ENCODE measurements at places on chromosomes 16 and 17.

DNA sequence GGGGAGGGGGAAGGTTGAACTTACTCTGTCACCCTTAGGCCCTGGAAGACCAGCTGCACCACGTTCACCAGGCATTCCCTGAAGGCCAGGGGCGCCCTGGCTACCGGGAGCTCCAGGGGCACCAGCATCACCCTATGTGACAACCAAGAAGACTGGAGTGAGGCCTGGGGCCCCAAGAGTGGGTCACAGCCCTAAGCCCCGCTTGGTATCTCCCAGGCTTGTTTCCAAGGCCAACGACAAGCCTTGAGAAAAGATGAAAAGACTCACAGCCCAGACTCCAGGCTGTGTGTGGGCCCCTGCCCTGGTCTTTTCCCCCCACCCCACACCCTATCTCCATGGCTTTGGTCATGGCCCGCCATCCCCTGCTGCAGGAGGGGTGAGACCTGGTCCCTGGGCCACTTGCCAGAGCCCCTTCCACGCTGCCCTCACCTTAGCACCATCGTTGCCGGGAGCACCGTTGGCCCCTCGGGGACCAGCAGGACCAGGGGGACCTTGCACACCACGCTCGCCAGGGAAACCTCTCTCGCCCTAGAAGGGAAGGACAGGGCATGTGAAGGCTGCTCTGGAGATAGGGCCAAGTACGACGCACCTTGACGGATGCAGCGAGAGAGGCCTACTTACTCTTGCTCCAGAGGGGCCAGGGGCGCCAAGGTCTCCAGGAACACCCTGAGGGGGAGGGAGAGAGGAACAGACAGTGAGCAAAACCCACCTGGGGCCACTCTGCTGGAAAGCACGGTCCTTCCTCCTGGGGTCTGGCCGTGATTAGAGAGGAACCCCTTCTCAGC, 9.9 kb downstream of the COL1A1 start:
- DNase-seq, result no peak

- DNase-seq, result no peak
Measured at GRCh38 chr17:3378321-3378720, 7.8 kb downstream of the OR3A2 start.

- DNase-seq, result peak; percentile 42
Measured at GRCh38 chr16:31333686-31334649, 21.0 kb upstream of the ITGAX start.

GRCh38 chr16:25264597-25264996, 7.0 kb upstream of the ZKSCAN2 start:
- peak; percentile 20 for DNase-seq

- DNase-seq, result no peak
Measured at GRCh38 chr16:10558746-10559641, 21.4 kb downstream of the EMP2 start.

- no peak for DNase-seq
Measured at GRCh38 chr17:45958307-45958706, 40.7 kb upstream of the STH start.

- no peak for DNase-seq
Measured at GRCh38 chr16:89507214-89507833, 879 bp upstream of the SPG7 start.

DNA sequence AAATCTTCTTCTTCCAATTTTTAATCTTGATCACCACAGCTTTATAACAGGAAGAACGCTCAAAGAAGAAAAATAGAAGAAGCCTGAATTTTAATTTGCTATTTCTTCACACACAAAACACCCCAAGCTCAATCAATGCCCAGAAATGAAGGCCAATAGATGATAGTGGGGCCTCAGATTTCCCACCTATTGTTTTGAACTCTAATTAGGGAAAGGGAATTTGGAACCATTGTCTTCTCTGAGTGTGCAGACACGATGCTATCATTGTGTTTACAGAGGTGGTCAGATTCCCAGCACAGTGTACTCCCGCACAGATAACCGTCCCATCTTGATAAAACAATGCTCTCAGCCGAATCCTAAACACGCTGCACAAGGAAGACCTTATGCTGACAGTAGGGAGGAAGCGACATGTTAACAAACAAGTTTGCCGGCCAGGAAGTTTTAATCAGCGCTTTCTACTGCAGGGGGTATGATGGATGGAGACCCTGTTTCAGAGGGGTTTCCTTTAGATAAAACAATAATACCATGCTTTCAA, 684.7 kb downstream of the MAF start:
- DNase-seq, result no peak

DNA sequence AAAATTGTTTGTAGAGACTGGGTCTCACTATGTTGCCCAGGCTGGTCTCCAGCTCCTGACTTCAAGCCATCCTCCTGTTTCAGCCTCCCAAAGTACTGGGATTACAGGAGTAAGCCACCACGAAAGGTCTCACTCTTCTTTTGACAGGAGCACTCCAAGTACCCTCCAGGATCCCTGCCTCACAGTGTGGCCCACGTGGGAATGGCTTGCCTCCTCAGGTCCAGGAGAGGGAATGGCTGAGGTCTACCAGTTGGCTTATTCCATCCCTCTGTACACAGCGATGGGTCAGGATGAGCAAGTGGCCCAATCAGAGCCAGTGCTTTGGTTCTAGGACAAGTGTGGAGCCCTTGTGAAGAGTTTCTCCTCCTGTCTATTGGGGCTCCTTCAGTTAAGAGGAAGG, 73.7 kb upstream of the ZNF423 start:
- no peak for DNase-seq

DNA sequence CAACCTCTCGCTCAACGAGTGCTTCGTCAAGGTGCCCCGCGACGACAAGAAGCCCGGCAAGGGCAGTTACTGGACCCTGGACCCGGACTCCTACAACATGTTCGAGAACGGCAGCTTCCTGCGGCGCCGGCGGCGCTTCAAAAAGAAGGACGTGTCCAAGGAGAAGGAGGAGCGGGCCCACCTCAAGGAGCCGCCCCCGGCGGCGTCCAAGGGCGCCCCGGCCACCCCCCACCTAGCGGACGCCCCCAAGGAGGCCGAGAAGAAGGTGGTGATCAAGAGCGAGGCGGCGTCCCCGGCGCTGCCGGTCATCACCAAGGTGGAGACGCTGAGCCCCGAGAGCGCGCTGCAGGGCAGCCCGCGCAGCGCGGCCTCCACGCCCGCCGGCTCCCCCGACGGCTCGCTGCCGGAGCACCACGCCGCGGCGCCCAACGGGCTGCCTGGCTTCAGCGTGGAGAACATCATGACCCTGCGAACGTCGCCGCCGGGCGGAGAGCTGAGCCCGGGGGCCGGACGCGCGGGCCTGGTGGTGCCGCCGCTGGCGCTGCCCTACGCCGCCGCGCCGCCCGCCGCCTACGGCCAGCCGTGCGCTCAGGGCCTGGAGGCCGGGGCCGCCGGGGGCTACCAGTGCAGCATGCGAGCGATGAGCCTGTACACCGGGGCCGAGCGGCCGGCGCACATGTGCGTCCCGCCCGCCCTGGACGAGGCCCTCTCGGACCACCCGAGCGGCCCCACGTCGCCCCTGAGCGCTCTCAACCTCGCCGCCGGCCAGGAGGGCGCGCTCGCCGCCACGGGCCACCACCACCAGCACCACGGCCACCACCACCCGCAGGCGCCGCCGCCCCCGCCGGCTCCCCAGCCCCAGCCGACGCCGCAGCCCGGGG, 1.3 kb downstream of the FOXC2 start:
- peak; percentile 39 for DNase-seq

DNA sequence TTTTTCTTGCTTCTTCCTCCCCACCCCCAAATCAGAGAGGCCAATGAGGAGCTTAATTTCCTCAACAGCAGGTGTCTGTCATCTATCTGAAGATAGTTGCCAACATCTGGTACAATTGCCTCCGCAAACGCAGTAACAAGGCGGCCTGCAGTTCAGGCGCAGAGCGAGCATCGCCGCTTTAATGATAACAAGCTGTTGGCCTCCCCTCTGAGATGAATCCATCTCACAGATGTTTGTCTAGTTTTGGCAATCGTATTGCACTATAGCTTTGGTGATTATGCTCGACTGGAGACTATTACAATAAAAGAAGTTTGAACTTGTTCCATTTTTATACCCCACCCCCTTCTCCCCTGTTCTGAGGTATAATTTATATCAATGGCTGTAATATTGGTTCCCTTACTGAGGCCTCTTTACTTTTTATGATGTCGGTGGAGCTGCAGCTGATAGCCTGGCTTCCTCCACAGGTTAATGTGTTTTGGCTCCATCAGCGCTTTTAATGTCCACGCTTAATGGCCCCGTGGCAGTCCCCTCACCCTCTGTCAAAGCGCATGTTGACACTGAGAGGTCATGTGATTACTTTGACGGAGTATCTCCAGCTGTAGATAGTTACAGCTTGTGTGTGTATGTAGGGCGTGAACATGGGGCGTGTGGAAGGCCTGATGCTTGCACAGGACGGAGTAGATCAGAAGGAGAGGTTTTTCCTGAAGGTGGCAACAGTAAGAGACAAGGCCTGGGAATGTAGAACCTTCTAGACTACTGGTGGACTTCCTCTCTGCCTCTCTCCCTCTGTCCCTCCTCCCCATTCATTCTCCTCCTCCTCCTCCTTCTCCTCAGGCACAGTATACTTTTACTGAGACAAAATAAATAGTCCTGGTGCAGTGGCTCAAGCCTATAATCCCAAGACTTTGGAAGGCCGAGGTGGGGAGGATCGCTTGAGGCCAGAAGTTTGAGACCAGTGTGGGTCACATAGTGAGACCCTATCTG, 164.7 kb downstream of the MSI2 start:
- no peak for DNase-seq

DNA sequence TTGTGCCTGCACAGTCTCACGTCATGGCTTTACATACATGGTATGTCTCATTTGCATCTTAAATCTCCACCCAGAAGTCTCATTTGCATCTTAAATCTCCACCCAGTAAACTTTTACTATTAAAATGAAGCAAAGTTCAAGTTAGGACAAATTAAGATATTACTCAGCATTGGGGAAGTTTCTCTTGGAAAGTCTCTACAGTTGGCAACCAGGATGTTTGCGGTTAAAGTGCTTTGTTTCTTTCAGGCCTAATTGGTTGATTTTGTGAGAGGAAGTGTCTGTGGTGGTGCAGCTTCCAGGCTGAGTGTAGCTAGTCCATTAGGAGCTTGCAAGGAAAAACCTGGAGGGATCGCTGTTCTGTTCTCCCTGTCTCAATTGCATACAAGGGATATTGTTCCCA, 1373.3 kb upstream of the GOT2 start:
- peak; percentile 63 for DNase-seq

DNA sequence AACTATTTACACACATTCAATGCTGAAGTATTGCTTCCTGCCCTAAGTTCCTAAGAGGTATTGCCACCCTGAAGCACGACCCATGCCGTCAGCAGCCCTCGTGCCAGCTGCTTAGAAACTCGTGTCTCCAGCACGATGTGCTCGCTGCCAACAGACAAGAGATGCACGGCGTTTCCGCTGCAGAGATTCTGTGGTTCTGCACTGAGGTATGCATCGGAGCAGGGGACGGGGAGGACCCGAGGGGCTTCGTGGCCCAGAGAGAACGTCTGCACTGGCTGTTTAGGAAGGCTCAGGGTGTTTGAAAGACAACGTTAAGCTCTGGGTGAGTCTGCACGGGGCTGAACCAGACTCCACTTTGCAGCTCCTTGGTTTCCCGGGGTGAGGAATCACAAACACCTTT, 82.7 kb upstream of the CREBBP start:
- no peak for DNase-seq

DNA sequence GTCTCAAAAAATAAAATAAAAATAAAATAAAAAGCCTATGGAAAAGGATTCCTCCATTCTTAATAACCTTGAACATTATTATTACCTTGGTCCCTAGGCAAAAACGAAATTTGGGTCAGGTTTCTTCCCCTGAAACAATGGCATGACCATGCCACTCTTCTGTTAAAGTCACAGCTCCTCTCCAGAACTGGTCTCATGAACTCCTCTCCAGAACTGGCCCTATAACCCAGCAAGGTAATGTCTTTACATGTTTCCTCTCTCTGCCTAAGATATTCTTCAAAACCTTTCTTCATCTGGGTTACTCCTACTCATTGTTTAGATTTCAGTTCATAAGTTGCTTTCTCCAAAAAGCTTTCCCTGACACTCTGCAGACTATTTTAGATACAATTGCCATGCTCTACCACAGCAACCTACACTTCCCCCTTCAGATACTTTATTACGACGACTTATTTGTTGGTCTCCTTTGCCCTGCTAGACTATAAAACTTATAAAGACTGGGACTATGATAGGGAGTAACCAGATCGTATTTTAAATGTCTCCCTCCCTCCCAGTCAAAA, 13.5 kb downstream of the TRIM37 start:
- DNase-seq, result no peak

DNA sequence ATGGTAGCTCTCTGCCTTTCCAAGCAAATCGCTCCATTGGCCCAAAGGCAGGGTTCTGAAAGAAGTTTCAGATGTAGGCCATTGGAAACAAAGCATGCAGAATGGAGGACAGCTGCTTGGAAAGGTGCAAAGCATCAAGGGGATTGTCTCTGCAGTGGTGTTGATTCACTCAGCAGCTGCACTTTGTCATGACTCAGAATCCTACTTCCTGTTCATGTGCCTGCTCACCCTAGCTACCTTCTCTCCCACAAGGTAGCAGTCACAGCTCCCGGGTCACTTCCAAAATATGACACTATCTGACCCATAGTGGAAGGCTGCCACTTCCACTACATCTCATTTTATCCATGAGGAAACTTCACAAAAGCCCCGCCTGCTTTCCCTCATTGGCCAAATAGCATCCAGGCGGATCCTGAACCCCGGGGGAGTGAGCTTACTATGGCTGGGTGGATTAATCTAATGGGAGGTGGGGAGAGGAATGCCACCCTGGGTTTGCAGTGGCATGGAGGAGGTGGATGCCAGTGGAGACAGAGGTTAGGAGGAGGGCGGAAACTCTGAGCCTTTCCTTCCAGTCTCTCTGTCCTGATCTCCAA, 74.7 kb upstream of the NKD1 start:
- DNase-seq, result peak; percentile 77

DNA sequence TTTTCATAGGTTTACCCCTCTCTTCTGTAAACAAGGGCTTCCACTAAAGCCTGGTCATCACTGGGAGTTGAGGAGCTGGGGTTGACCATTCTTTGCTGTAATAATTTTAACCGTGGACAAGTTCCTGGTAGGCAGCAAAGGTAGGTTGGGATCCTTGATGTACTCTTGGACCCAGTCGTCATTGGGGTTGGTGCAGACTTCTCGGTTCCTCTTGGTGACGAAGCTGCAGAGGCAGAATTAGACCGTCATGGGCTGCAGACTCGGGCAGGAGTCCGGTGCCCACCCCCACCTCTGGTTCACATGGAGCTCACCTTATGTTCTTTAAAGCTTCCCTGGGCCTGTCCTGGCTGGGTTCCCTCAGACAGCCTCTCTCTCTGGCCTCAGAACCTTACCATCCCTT, 3.8 kb downstream of the CCL16 start:
- DNase-seq, result no peak

DNA sequence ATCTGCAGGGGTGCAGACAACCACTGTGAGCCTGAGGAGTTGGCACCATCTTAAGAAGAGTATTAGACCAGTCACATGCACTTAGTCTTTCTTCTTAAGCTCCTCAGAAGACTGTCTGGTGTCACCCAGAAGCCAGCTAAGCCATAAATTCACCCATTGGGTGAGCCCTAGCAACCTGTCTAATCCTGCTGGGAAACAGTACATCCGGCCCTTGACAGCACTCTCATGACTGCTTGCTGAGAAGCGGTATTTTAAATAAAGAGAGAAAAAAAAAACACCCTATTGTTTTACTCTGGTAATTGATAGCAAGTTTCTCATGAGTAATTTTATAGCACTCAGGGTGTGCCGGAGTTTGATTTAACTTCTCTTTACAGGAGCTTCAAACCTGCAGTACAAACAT, 134.7 kb downstream of the SOX9 start:
- no peak for DNase-seq

GRCh38 chr16:23960081-23960885, 124.5 kb downstream of the PRKCB start:
- DNase-seq, result no peak
